ENCODE measurements at places on chromosomes 13 and 19.

GRCh38 chr19:8608941-8609278 is 1.6 kb downstream of the ADAMTS10 start:
- no peak for DNase-seq

- DNase-seq: no peak
Measured at GRCh38 chr13:87677496-87678371, 6.6 kb downstream of the SLITRK5 start.

GRCh38 chr13:94534166-94534565 is 54.7 kb upstream of the DCT start:
- no peak for DNase-seq

DNA sequence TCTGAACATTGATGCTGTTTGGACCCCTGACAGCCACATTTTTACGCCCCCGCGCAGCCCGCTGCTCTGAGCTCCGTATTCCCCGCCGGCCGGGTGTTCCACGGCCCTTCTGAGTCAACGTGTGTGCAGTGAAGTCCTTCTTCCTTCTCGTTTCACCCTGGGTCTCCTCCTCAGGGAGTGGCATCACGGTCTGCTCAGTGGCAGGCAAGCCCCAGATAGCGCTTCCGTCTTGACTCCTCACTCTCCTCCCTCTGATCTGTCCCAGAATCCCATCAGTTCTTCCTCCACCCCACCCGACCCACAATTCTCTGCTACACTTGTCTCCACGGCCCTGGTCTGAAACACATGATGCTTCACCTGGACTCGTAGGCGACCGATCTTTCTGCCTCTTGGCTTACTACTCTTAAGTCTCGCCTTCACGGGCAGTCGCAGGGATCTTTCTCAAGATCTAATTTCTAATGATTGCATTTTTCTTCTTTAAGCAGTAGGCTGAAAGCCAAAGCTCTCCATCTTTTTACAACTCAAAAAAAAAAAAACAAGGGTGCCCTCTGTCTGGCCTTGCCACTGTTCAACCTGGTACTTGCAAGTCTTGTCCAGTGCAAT is 33.9 kb downstream of the CCNE1 start:
- DNase-seq: no peak

- no peak for DNase-seq
Measured at GRCh38 chr19:41877916-41878905, 1.1 kb downstream of the CD79A start.

DNA sequence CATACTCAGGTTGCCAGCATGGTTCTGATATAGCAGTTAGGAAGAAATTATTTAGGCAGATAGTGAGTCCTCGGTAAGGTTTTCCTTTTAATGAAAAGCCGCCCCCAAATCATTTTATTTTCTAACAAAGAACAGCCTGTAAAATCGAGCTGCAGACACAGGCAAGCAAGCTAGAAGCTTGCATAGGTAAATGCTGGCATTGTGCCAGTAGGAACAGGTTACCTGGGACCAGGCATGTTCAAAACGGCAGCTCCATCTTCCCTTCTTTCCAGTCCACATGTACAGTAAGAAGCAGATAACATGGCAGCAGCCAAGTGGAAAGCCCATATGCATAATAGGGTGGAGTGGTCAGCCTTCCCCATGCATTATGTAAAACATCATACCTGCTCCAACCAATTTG is 71.1 kb downstream of the UGGT2 start:
- DNase-seq: no peak

DNA sequence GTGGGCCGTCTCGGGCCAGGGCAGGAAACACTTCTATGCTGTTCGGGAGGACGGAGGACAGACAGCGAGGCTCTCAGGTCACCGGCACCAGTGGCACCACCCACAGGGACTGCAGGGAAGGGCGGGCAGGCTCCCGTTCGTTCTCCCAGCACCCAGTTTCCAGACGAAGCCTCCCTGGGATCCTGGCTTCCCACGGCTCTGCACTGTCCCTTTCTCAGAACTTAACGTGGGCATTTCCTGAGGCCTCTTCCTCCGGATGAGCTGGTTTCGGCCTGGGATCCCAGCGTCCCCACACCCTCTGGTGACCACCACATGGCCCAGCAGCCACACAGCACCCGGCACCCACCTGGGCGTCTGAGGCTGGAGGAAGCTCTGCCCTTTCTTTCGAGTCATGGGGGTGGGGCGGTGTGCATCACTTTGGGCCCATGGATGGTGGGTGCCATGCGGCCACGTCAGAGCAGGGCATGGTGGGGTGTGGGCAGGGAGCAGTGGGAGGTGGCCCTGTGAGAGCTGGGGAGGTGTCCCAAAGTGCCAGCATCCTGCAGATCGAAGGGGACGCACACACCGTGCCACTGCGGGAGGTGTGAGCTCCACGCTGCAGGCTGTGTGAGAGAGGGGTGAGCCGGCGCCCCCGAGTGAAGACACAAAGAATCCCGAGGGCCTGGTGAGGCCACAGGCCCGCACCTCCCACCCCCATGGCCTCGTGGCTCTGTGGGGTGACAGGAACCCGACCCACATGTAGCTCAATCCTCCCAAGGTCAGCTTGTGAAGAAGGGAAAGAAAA is 38.7 kb upstream of the GRTP1 start:
- DNase-seq: no peak

- DNase-seq: no peak
Measured at GRCh38 chr13:97369261-97369893, 64.6 kb upstream of the RAP2A start.

DNA sequence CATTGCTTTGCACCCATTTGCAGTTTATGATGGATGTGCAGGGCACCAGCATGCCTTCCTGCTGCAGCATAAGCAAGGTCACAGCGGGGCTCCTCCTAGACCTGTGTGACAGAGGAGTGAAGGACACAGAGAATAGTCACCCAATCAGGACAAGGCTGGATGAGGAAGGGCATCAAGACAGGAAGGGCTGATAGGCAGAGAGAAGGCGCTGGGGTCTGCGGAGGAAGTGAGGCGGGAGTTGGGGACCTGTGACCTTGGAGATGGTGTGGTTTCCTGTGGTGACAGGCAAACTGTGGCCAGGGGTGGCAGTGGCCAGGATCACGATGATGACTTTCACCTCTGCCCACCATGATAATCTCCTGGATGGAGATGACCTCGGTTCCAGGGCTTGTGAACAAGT is 16.4 kb upstream of the KCTD15 start:
- DNase-seq: no peak

GRCh38 chr19:9729162-9729561 is 39.4 kb downstream of the ZNF846 start:
- DNase-seq: no peak

GRCh38 chr19:16164222-16164890 is 9.0 kb downstream of the CIB3 start:
- no peak for DNase-seq

DNA sequence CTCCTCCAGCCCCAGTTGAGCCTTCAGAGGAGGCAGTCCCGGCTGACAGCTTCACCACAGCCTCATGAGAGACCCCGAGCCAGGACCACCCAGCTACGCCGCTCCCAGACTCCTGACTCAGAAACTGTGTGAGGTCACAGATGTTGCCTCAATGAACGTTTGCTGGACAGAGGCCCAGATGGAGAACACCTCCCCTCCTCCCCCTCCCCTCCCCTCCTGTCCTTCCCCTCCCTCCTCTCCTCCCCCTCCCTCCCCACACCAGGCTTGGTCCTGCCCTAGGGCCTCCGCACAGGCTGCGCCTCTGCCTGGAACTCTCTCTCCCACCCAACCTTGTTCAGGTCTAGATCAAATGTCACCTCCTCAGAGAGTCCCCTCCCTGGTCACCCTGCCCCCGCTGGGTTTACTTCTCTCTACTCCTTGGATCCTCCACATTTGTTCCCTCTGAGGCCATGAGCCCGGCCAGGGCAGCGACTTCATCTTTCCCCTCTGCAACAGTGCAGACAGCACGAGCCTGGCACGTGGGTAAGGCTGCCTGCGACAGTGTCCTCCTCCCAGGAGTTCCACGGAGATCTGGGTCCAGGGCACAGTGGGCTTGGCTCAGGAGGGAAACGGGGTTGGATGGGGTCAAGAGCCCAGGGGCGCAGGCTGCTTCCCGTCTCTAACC is 17.4 kb downstream of the PIP5K1C start:
- no peak for DNase-seq

GRCh38 chr13:52994051-52994450 is 34.6 kb upstream of the OLFM4 start:
- no peak for DNase-seq

- no peak for DNase-seq
Measured at GRCh38 chr19:5823579-5824281, 15.8 kb downstream of the FUT6 start.

DNA sequence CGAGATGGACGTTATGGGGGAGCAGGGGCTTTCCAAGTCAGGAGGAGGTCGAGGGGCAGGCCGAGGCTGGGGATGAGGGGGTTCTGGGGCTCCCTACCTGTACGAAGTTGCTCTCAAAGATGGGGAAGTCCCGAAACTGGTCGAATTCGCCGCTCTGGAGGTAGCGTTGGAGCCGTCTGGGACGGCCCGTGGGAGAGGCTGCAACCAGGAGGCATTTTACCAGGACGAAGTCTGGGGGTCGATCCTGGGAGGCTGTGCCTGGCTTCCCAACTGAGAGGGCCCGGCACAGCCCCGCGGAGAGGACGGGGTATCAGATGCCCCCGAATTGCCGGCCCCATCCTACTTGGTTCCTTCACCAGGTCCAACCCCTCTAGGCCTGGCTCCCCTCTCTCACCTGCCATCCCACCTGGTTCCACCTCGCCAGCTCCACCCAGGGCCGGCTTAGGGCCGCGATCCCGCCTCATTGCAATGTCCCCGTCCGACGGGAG is 527 bp upstream of the EMC10 start:
- no peak for DNase-seq

DNA sequence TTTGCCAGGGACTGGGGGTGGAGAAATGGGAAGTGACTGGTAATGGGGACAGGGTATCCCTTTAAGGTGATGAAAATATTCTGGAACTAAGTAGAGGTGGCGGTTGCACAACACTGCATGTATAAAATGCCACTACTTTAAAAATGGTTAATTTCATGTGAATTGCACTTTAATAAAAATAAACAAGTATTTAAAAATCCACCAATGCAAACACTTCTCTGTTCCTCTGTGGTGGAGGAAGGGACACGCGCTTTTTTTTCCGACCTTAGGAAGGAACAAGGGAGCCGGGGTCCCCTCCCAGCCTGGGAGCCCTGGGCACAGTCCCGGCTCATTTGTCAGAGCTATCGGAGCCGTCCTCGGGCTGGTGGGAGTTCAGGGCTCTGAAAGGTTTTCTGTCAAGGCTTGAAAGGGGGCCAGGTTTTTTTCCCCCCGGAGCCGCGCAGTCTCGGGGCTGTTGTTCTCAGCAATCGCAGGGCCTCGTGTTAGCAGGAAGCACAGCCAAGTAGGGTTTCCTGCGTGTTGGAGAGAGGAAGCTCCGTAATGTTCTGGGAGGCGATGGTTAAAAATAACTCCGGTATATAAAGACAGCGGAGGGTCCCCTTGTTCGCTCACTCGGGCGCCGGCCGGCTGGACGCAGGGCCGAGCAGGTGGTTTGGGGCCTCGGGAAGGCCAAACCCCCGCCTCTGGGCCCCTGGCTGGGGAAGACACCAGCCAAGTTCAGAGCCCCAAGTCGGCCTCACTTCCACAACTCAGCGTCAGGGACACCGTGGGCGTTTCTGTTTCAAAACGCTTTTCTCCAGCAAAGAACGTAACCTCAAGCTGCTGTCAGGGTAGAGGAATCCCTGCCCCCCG is 41.2 kb upstream of the KLF2 start:
- no peak for DNase-seq

DNA sequence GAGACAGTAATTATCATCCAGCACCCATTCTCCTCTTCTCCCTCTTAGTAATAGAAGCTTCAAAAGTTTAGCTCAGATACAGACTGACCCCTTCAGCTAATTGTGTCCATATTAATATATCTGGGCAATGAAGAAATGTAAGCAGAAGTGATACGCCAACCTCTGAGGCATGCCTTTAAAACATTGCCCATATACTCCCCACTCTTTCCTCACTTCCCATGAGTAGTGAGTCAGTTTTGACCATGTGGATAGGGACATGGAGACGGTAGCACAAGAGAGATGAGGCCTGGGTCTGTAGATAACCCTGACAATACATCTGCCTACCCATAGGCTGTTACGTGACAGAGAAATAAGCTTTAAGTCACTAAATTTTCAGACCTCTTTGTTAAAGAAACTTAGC is 147.6 kb downstream of the KCTD12 start:
- DNase-seq: no peak

DNA sequence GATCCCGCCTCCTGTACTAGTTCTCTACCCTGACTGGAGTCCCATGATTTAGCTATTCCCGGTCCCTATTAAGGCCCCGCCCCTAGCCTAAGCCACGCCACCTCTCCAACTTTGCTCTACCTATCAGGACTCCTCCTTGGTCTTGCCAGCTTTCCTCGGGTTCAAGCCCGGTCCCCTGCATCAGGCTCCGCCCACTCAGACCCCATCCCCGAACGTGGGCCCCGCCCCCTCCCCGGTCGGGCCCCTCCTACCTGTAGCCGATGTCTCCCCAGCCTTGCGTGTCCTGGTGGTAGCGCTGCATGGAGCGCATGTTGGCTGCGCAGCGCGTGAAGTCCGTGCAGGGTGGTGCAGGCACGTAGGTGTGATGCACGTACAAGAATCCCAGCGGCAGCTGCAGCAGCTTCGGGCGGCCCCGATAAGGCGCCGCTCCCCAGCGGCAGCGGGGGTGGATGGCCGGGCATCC is 7.3 kb upstream of the RASAL3 start:
- DNase-seq: no peak

DNA sequence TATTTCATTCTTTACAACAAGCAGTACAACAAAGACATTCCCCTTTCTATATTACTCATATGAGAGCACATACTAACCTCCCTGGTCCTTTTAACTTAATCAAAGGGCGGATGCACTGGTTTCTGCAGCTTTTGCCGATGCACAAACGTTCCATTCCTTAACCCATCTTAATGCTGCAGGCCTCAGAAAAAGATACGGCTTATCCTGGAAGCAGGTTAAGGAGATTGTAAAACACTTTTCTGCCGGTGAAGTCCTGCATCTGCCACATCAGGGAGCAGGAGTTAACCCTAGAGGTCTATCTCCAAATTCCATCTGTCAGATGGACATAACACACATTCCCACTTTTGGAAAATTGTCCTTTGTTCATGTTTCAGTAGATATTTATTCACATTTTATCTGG is 11.5 kb upstream of the ZNF814 start:
- no peak for DNase-seq

GRCh38 chr19:55084416-55084815 is 8.7 kb downstream of the EPS8L1 start:
- DNase-seq: no peak

DNA sequence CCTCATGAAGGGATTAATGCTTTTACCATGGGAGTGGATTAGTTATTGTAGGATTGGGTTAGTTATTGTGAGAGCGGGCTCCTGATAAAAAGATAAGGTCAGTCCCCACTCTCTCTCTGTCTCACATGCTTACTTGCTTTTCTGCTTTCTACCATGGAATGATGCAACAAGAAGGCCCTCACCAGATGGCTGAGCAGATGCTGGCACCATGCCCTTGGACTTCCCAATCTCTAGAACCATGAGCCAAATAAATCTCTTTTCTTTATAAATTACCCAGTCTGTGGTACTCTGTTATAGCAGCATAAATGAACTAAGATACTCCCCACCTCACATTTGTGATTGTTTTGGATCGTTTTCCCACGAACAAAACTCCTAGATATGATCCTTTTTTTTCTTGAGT is 353.8 kb downstream of the DNAJC15 start:
- no peak for DNase-seq

GRCh38 chr13:104571161-104571892 is 1505.1 kb upstream of the SLC10A2 start:
- DNase-seq: peak; percentile 88

Data from epithelial cell of prostate (primary cell).